ENCODE measurements at places on chromosomes 11 and 22. TPM values are rescaled to one million over a fixed set of nuclear protein-coding genes. Genes with fewer than 3 reads are reported as not detected.

- no peaks in the 10 kb centered on the region for H3K36me3 ChIP-seq
- H3K27me3 ChIP-seq, result peaks cover 18% of the 10 kb centered on the region
- no peaks in the 10 kb centered on the region for H3K4me1 ChIP-seq
- DNase-seq, result no peak
Measured at GRCh38 chr22:32849501-32849900, 48.0 kb downstream of the TIMP3 start.

- no peaks in the 10 kb centered on the region for H3K36me3 ChIP-seq
- H3K4me3 ChIP-seq, result no peak overlapping the region
- DNase-seq, result no peak
- H3K4me1 ChIP-seq, result no peaks in the 10 kb centered on the region
- no peak overlapping the region for H3K27ac ChIP-seq
- no peaks in the 10 kb centered on the region for H3K27me3 ChIP-seq
Measured at GRCh38 chr22:46612341-46612903, 7.8 kb upstream of the GRAMD4 start.

DDX25 gene
- 0.39 TPM for total RNA-seq

DNA sequence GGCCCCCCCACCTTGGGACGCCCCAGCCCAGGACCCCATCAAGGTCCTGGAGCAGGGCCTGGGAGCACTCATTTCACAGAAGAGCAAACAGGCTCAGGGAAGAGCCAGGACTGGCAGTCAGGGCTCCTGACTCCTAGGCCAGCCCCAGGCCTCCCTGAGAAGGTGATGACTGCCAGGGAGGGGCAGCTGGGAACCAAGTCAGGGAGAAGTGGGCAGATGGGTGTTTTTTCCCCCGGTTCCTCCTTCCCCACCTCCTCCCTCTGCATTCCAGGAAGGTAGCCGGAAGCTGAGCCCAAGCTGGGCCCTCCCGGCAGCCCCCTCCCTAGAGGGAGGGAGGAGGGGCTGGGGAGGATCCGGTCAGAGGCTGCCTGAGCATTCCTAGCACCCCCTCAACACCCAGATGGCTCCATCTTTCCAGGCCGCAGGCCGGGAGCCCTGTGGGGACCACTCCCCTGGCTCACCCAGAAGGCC, 19.6 kb downstream of the MYRF start:
- no peak overlapping the region for H3K27ac ChIP-seq
- no peak overlapping the region for H3K4me3 ChIP-seq
- H3K27me3 ChIP-seq, result no peaks in the 10 kb centered on the region
- DNase-seq, result no peak

DNA sequence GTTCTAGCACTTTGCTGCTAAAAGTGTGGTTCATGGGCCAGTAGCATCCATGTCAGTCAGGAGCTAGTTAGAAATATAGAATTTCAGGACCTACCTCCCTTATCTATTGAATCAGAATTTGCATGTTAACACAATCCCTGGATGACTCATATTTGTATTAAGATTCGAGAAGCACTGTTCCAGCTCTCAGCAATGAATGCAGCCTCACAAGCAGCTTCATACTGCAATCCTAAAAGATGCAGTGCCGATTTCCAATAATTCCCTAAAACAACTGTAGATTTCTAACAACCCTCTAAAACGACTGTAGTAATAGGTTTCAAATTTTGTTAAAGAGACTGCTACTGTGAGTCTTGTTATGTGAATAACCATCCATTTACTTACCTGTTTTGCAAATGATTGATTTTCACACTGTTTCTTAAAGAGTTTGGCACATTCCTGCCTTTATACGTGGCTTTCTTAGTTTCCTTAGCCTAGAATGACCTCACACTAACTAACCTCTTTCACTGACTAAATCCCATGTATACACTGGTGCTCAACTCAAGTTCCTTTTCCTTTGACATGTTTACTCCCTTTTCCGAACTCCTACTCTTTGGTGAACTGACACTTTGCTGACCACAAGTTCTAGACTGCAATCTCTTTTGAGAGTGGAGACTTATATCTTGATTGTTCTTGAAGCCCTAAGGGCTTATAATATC, 511.8 kb downstream of the METTL15 start:
- H3K36me3 ChIP-seq, result no peaks in the 10 kb centered on the region
- H3K27ac ChIP-seq, result no peak overlapping the region
- peaks cover 57% of the 10 kb centered on the region for H3K27me3 ChIP-seq
- H3K4me3 ChIP-seq, result no peak overlapping the region

DNA sequence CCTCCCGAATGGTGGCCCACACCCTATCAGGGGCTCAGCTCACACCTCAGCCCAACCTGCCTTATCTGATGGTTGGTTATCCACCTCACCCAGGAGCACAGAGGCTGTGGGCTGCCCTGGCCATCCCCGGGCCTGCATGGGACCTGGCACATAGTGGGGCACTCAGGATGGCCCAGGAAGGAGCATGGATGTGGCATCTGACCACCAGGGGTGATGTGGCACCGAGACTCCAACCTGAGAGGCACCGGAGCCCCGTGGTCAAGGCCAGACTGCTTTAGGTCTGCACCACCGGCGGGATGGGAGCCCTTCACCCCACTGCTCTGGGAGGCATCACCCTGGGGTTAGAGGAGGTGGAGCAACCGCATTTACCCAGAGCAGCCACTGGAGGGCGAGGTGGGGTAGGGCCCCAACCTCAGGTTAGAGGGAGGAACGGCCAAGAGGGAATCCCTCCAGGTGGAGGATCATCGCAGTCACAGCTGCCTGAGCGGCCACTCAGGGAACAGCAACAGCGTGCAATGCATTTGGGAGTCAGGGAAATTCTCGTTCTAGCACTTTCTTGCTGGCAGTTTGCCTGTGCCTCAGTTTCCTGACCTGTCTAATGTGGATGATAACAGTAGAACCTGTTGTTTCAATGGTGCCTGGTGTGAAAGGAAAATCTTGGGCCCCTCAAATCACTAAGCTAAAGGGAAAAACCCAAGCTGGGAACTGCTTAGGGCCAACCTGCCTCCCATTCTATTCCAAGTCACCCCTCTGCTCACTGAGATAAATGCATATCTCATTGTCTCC, 52.9 kb upstream of the CARS1 start:
- H3K27ac ChIP-seq, result no peak overlapping the region
- H3K4me3 ChIP-seq, result no peak overlapping the region
- peaks cover 3% of the 10 kb centered on the region for H3K36me3 ChIP-seq

DNA sequence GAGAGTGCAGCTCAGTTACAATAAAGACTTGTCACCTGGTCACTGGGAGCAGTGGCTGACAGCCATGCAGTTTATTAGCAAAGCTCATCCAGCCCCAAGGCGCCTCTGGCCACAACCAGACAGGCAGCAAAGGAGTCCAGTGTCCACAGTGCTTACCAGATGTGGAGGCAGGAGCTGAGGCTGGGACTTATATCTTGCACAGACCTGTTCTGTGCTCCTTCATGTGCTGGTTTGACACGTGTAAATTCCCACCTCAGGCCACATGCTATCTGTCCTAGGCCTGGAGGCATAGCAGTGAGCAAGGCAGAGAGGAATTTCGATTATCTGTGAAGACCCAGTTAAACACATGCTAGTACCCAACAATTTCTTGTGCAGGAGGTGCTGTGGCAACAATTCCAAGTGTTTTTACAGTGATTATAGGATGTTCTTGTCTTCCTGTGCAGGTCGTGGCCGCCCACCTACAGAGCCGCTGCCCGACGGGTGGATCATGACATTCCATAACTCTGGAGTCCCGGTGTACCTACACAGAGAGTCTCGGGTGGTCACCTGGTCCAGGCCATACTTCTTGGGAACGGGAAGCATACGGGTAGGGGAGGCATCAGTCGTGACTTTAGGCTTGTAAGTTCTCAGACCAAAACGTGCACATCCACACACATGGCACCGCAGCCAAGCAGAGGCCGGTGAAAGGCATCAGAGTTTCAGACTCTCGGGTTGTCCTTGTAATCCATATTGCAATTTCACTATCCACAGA, 9.4 kb downstream of the DGCR8 start:
- H3K4me1 ChIP-seq, result no peaks in the 10 kb centered on the region
- no peaks in the 10 kb centered on the region for H3K27me3 ChIP-seq
- peaks cover 94% of the 10 kb centered on the region for H3K36me3 ChIP-seq
- no peak for DNase-seq

MS4A15 gene
- not detected for total RNA-seq

- no peak overlapping the region for H3K27ac ChIP-seq
- H3K36me3 ChIP-seq, result peaks cover 35% of the 10 kb centered on the region
- no peaks in the 10 kb centered on the region for H3K27me3 ChIP-seq
- no peaks in the 10 kb centered on the region for H3K4me1 ChIP-seq
- DNase-seq, result no peak
Measured at GRCh38 chr22:41341990-41342389, 39.8 kb upstream of the TEF start.

- peak overlapping the region; percentile 95 for H3K4me3 ChIP-seq
- DNase-seq, result peak; percentile 81
- peaks cover 22% of the 10 kb centered on the region for H3K4me1 ChIP-seq
- H3K36me3 ChIP-seq, result peaks cover 22% of the 10 kb centered on the region
Measured at GRCh38 chr11:62602141-62603071, 741 bp upstream of the MTA2 start.

GRCh38 chr11:120522736-120523135, 11.2 kb downstream of the GRIK4 start:
- no peak overlapping the region for H3K4me3 ChIP-seq
- no peaks in the 10 kb centered on the region for H3K36me3 ChIP-seq
- H3K27ac ChIP-seq, result no peak overlapping the region
- no peaks in the 10 kb centered on the region for H3K27me3 ChIP-seq

DNA sequence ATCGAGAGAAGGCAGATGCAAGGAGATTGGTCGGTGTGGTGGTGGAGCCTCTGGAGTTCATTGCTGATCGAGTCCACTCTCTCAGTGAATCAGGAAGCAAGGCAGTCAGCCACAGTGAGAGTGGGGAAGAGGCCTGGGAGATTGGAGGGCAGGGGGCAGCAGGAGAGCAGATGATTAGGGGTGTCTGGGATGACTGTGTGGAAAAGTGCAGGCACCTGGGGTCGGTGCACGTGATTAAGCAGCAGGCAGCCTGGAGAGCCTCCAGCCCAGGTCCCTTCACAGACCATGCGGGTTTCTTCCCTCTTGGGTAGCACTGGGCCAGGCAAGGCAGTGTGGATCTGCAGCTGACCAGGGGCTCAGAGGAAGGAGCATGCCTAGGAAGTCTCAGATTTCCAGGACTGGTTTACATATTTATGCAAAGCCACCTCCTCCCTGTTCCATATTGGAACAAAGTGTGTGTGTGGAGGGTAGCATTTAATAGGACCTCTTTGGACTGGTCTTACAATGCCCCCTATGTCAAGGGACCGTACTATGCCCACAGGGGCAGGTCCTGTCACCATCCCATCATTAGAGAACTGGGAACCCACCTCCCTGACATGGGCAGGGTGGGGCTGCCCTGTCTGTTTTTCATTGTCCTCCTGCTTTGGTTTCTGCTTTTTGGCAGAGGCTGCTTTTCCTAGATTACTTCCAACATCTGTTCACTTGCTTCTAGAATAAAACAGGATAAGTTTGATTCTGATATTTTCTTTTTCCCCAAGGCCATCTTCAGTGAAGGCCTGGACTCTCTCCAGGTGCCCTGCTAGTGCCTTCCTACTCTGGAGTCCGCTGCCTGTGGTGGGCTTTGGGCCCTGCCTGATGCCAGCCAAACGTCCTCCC, 14.0 kb upstream of the GDPD5 start:
- H3K4me1 ChIP-seq, result peaks cover under 1% of the 10 kb centered on the region
- H3K4me3 ChIP-seq, result no peak overlapping the region
- no peak for DNase-seq

DNA sequence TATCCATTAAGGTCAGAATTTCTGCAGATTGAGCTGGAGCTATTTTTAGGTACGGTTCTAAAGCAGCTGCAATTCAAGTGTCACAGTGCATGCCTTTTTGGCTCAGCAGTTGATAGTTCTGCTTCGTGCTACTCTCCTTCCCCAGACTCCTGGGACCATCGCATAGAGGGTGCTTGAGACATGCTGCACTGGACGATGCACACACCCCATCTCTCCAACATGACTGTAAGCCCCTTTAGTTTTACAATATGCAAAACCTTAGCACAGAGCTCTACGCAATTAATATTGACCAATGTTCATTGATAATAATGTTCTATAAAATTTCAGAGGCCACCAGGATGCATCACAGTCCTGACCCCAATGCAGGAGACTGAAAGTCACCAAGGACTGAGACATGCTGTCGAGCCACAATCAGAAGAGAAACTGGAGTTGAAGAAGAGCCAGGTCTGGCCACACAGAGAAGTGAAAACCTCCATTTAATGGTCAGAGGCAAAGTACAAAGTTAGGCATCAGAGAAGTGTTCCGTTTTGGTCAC, 120.9 kb upstream of the ZC3H12C start:
- H3K27ac ChIP-seq, result peak overlapping the region; percentile 88
- peaks cover 49% of the 10 kb centered on the region for H3K4me1 ChIP-seq
- no peaks in the 10 kb centered on the region for H3K36me3 ChIP-seq
- peak; percentile 23 for DNase-seq
- no peak overlapping the region for H3K4me3 ChIP-seq
- no peaks in the 10 kb centered on the region for H3K27me3 ChIP-seq

LMNTD2 gene
- total RNA-seq, result 1.7 TPM

DNA sequence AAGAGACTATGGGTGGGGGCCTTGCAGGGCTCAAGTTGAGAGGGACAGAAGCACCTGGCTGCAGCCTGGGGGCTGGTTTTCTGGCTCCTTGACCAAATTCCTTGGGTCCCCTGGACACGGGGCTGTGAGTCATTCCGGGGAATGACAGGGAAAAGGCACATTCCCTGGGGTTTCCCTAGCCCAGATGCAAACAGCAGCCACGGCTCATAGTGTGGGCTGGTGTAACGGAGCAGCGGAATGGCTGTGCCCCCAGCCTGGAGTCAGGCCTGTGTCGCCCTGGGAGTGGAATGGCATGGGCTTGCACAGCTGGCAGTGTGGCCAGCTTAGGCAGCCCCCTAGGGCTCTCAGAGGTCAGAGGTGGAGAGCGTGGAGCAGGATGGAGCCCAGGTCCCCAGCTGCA, 77.6 kb upstream of the KCNQ1OT1 start:
- H3K27me3 ChIP-seq, result no peaks in the 10 kb centered on the region
- H3K4me3 ChIP-seq, result no peak overlapping the region
- no peak overlapping the region for H3K27ac ChIP-seq
- H3K4me1 ChIP-seq, result no peaks in the 10 kb centered on the region
- no peaks in the 10 kb centered on the region for H3K36me3 ChIP-seq

- no peak for DNase-seq
- H3K27ac ChIP-seq, result peak overlapping the region; percentile 82
Measured at GRCh38 chr11:59810911-59811259, 307 bp upstream of the MRPL16 start.

HEPN1 gene
- not detected for total RNA-seq

DNA sequence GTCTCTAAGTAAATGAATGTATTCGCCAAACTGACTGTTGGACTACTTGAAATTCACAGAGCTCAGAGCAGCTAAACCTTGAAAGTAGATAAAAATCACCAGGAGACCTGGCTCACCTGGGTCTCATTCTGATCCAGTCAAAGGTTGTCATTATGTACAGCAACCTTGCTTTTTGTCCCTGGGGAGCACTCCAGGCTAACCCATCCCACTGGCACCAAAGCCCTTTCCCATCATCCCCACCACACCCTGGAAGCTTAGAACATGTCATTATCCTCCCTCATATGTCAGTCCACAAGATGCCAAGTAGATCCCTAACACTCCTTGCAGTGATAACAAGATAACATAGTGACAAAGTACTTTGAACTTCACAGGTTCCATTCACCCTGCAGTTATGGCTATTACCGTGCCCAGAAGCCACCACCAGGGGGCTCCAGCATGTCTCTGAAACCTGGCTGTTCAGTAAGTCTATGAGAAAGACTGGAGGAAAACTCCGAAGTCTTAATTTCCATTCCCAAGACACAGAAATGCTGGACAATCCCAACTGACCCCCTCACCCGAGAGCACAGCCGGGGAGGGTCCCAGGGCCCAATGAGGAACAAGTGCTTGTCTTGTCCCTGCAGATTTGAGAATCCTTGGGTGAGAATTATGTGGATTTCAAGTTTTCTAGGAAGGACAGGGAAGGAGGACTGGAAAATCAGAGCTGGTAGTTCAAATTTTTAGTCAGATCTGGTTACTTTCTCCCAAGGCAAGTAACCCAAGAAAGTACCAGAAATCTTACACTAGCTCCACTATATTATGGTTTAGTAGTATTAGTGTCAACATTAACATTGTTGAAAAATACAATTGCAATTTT, 43.0 kb upstream of the USP47 start:
- H3K27ac ChIP-seq, result no peak overlapping the region
- H3K36me3 ChIP-seq, result no peaks in the 10 kb centered on the region
- H3K27me3 ChIP-seq, result peaks cover 20% of the 10 kb centered on the region
